ENCODE measurements at places on chromosomes 11 and 22.

GRCh38 chr22:43343670-43344519, 723 bp upstream of the SCUBE1 start:
- peak; percentile 42 for DNase-seq

- no peak for DNase-seq
Measured at GRCh38 chr22:37931893-37932389, 21.5 kb downstream of the C22orf23 start.

DNA sequence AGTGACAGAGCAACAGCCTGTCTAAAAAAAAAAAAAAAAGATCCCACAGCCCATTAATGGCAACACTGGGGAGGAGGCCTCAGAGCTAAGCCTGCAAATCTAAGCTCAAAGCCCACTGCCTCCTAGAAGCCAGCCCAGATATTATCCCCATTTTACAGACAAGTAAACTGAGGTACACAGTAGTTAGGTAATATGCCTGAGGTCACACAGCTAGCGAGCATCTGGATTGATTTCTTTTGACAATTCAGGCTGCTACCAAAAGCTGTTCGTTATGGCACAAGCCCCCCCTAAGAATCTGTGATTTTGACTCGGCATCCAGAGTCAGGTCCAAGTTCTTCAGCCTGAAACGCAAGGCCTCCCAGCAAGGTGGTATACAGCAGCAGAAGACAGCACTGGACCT, 13.7 kb downstream of the ELFN2 start:
- no peak for DNase-seq

- DNase-seq, result no peak
Measured at GRCh38 chr11:100340466-100341319, 346.4 kb upstream of the ARHGAP42 start.

GRCh38 chr11:75635066-75635862, 33.6 kb downstream of the MAP6 start:
- DNase-seq, result no peak

DNA sequence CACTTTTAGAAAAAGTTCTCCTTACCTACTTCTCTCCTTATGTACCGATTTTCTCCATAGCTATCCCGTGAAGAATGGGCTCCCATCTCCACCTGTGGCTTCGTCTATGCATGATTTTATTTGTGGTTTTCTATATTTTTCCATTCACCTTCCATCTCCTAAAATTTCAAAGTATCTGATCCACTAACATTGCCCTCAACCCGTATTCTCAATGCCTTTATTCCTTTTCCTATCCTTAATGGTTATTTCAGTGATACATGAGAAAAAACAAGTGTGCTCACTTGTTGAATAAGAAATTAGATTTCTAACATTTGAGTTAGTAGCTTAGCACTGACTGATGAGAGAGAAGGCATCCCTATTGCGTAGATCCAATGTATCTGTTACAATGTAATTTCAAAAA, 16.9 kb downstream of the CYP2R1 start:
- no peak for DNase-seq

- DNase-seq, result no peak
Measured at GRCh38 chr22:17451316-17451715, 82.1 kb downstream of the CECR2 start.

DNA sequence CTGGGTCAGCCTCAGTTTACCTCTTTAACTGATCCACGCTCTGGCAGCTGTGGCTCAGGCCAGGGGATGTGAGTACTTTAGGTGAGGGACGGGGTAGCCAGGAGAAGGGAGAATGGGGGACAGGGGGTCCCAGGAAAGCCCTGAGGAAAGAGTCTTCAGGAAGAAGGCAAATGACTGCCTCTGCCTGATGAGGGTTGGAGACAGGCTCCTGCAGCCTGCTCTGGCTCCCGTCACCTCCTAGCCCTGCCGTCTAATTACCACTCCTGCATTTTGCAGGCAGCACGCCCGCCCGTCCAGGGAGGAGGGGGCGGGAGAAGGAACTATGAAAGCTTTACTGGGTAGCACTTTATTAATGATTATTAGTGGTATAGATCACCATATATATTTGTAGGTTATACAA, 116.6 kb downstream of the CEP164 start:
- no peak for DNase-seq

GRCh38 chr11:2761131-2762030, 61.6 kb upstream of the KCNQ1OT1 start:
- no peak for DNase-seq

- no peak for DNase-seq
Measured at GRCh38 chr22:48310740-48311139, 1516.9 kb downstream of the BRD1 start.

DNA sequence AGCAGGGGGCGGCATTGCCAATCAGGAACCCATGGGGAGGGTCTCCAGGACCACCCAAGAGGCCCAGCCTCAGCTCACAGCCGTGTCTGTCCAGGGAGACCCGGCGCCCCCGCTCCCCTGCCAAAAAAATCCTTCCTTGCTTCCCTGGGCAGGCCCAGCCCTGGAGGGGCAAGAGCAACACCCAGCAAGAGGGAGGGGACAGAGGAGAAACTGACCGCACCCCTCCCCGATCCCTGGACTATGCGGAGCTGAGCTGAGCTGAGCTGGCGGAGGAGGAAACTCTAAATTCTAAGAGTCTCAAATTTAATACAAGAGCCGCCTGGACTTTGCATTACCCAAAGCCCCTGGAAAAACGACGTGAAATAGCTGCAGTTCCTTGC, 52.0 kb upstream of the SHISAL1 start:
- no peak for DNase-seq

- DNase-seq, result peak; percentile 64
Measured at GRCh38 chr11:58576887-58577471, 1.3 kb upstream of the LPXN start.

- DNase-seq, result no peak
Measured at GRCh38 chr11:117932426-117932825, 3.2 kb upstream of the TMPRSS13 start.

- no peak for DNase-seq
Measured at GRCh38 chr11:43904742-43905535, 24.3 kb downstream of the ALKBH3 start.

DNA sequence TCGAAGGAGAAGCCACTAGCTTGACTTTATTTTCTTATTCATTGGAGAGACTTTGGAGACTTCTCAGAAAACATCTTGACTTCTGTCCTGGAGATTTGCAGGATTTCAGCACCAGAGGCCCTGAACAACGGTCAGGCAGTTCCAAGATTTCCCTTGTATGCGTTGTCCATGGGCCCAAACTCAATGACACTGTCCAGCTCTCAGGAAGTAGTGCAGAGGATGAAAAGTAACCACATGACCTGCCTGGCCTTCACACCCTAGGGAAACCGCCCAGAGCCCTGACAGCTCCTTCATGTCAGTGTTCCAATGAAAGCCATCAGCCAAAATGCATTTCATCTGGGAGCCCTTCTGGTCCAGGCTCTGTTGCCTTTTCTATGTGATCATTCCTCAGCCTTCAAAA, 214.1 kb downstream of the BLID start:
- no peak for DNase-seq

GRCh38 chr22:39149915-39150847, 2.3 kb downstream of the CBX7 start:
- DNase-seq, result no peak

DNA sequence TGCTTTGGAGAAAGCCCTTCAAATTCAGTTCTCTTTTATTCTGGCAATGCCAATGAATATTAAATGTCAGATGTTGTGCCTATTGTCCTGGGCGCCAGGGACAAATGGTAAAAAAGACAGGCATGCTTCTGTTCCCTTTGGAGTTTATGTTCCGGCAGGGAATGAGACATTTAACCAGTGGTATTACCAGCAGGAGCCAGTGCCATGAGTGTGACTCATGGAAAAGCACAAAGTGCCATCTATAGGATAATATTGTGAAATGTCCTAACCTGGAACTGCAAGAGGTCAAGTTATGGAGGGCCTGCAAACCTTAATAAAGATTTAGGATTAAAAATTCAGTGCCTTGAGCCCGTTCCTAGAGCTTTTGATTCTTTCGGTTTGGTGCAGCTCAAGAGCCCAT, 39.5 kb downstream of the REXO2 start:
- DNase-seq, result no peak

- no peak for DNase-seq
Measured at GRCh38 chr11:2128511-2129307, 10.5 kb downstream of the IGF2 start.

GRCh38 chr22:35754761-35755160, 37.1 kb downstream of the APOL5 start:
- no peak for DNase-seq

- DNase-seq, result no peak
Measured at GRCh38 chr11:11202885-11203284, 150.2 kb downstream of the CSNK2A3 start.

DNA sequence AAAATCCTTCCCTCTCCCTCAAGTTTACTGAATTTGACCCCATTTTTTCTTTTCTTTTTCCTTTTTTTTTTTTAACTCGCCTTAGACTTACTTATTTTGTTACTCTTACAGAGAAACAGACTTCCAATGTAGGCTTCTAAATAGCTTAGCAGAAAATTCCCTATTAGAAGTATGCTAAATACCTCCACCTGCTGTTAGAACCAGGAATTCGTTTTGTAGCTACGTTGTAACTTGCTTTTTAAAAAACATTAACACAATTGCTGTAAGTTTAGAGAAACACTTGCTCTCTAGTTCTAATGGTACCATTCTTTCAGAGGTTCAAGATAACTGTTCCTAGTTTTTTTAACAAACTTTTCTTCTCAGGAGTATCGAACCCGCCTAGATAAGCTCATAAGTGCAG, 324.2 kb downstream of the DCDC1 start:
- no peak for DNase-seq

GRCh38 chr11:39589391-39589790, 1870.1 kb downstream of the LRRC4C start:
- no peak for DNase-seq

GRCh38 chr11:88484873-88485621, 147.5 kb upstream of the CTSC start:
- no peak for DNase-seq

GRCh38 chr11:94574193-94574961, 7.2 kb downstream of the PIWIL4 start:
- no peak for DNase-seq

- no peak for DNase-seq
Measured at GRCh38 chr22:36406721-36407120, 19.0 kb upstream of the MYH9 start.

DNA sequence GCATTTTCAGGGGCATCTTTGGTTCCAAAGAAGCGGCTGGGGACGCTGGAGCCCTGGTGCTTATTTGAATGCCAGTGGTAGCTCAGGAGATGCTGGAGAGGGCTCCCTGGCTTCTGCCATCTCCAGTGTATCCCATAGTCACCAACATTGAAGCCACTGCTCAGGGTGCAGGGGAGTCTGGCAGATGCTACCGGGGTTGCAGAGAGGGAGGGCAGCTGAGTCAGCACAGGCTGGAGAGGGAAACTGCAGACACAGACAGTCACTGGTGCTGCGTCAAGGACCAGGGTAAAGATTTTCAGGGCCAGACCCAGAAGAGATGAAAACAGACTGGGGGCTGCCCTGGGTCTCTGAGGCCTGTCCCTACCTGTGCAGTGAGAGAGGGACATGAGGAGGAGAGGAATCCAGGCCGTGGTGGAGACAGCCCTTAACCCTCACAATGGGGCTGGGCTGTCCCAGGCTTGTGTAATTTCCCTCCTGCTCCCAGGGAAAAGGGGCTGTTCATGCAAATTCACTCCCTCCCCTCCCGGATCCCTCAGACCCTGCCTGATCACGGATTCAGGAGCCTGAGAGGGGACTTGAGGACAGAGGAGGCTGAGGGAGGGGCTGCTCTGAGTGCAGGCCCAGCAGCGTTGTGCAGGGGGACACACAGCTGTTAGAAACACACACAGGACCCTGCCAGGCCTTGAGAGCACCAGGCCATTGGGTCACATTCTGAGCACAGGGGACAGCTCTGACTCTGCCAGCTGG, 126.9 kb upstream of the GRK3 start:
- peak; percentile 24 for DNase-seq

GRCh38 chr11:1563149-1563638, 8.9 kb downstream of the DUSP8 start:
- no peak for DNase-seq

- no peak for DNase-seq
Measured at GRCh38 chr11:34653851-34654482, 33.1 kb downstream of the EHF start.

GRCh38 chr22:48535868-48536540, 1291.7 kb downstream of the BRD1 start:
- no peak for DNase-seq

GRCh38 chr11:102806296-102806695, 8.3 kb upstream of the MMP1 start:
- no peak for DNase-seq

- DNase-seq, result peak; percentile 54
Measured at GRCh38 chr22:43945632-43946383, 9.4 kb upstream of the SAMM50 start.

DNA sequence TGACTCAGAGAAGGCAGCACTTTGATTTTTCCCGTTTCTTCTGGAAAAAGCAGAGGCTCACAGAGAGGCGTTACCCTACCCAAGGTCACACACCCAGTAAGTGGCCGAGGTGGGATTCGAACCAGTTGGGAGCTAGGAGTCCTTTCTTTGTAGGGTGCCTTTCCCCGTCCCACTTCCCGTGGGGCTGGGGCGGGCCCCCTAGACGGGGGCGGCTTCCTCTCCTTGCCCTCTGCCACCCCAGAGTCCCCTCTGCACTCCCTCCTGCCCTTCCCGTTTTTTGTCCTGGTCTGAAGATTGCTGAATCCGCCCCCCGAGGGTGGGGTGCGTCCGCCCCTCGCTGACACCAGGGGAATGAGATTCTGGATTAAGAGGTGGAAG, 747 bp downstream of the TPCN2 start:
- DNase-seq, result no peak

DNA sequence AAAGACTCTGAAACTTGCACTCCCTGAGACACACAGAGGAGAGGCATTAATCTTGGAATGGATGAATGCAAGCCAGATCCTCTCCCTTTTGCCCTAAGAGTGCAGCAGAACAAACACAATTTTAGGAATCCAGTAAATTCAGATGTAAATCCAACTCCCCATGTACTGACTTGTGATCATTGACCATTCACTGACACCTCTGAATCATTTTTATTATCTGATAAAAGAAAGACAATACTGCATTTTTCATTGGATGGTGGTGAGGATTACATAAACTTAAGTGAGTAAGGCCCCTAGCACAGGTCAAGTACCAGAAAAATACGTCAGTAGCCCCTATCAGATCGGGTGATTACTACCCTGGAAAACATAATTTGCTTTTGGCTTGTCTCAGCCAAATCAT, 782.9 kb upstream of the API5 start:
- DNase-seq, result no peak

GRCh38 chr22:35663371-35663770, 15.1 kb downstream of the APOL6 start:
- no peak for DNase-seq

GRCh38 chr11:114284021-114284420, 12.2 kb upstream of the NNMT start:
- no peak for DNase-seq

All from spinal cord (tissue), 10 donors.